ENCODE measurements at places on chromosomes 6 and 20. TPM values are rescaled to one million over a fixed set of nuclear protein-coding genes. Genes with fewer than 3 reads are reported as not detected.

DNA sequence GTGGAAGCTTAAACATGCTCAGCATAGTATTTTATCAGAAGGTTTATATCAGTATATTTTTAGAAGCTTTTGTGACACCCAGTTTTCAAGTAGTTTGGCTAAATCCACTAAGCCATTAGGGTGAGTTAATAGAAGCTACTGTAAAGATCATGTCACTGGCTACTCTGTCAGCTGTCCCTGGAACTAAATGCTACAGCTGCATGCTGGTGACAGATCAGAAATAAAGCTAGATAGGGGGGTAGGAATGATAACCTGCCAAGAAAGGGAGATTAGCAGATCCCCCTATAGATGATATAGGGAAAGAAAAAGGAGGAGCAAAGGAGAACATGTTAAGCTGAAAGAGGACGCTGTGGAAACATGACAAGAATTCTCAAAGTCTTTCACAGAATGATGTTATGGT is 363.2 kb downstream of the QKI start:
- DNase-seq = peak; percentile 65

- DNase-seq = peak; percentile 42
Observed at GRCh38 chr20:23995905-23996666, 7.5 kb upstream of the GGTLC1 start.

- no peak for DNase-seq
Observed at GRCh38 chr6:132253906-132254305, 147.4 kb downstream of the MOXD1 start.

SEL1L2 gene
- polyA plus RNA-seq = not detected

GRCh38 chr20:57451795-57452661 is 60.8 kb downstream of the RBM38 start:
- peak; percentile 58 for DNase-seq

DNA sequence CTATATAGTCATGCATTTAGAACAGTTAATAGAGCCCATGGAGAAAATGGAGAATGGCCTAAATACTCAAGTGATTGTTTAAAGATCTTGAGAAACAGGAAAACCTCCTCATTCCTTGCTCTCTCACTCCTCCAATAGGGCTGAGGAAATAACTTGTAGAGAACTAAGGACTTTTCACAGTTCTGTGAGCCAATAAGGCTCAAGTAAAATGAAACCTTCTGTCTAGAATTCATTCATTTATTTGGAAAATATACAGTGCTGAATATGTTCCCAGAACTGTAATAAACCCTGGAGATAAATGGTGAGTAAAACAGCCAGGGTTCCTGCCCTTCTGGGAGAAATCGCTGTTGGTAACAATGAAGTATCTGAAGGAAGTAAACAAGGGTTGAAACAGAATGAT is 35.3 kb downstream of the ELOVL2 start:
- DNase-seq = peak; percentile 86

SPATA25 gene
- polyA plus RNA-seq = 9.3 TPM

DNA sequence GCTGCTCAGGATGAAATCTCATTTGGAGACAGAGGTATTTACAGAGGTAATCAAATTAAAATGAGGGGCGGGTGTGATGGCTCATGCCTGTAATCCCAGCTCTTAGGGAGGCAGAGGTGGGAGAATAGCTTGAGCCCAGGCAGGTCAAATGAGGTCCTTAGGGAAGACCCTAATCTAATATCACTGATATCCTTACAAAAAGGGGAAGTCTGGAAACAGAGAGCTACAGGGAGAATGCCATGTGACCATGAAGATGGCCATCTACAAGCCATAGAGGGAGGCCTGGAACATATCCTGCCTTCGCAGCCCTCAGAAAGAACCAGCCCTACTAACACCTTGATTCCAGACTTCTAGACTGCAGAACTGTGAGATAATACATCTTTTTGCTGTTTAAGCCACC is 8.3 kb downstream of the MTCL3 start:
- no peak for DNase-seq

DNA sequence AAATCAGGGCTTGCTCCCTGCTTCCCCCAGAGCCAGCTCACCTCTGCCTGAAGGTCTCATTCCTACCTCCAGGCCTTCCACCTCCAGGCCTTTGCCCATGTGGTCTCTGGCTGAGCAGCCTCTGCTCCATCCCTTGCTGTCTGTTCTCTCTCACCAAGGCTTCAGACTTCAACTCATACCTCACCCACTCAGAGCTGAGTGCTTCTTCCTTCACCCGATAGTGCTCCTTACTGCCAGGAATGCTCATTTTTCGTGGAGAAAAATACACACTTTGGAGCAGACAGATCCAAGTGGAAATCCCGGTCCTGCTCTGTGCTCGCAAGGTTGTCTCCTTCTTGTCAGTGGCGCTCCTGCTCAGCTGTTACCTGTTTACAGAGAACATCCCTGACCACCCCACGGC is 7.0 kb upstream of the CDH22 start:
- DNase-seq = no peak

DNA sequence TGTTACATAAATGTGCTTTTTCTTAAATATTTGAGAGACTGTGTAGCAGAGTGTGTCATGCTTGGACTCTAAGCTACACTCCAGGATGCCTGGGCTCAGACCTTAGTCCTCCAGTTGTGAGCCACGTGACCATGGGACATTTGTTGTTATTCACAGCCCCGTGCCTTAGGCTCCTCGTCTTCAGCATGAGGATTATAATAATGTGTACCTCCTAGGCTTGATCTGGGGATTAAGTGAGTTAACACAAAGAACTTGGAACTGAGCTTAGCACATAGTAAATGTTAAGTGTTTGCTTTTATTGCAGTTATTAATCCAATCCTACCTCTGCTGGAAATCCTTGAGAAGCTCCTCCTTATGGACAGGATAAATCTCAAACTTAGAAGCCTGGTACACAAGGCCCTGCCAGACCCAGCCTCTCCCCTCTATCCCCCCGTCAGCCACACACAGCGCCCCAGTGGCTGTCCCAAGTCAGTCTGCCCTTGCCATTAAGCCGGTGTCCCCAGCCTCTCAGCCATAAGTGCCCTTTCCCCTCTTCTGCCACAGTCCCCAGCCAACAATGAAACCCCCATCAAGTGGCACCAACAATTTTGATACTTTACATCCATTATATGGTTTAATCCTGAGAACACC is 177.5 kb downstream of the TMEM242 start:
- DNase-seq = peak; percentile 62

DNA sequence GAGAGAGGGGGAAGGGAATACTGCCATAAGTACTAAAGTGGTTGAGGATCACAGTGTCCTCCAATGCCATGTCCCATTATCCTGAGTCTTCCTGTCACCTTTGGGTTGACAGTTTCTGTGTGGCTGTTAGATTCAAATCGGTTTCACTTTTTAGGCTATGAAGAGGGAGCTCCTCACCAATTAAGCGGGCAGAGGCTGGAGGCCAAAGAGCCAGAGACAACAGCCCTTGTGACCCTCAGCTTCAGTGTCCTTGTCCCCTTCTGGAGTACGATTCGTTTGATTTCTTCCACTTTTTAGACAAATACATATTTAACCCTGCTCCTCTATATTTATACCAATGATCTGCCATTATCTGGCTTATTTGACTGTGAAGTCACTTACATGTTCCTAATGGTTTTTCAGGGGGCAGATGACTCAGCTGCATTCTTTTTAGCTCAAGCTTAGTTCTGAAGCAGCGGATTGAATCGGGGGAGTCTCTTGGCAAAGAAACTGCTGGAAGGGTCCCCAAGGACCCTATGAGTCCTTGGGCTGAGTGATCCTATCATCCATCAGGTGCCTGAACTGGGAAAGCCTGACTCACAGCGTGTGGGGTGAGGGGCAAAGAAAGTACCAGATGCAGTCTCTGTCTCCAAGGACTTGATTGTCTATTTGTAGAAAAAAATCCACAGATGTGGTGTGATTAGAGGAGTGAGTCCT is 18.2 kb downstream of the FERMT1 start:
- DNase-seq = peak; percentile 38

DNA sequence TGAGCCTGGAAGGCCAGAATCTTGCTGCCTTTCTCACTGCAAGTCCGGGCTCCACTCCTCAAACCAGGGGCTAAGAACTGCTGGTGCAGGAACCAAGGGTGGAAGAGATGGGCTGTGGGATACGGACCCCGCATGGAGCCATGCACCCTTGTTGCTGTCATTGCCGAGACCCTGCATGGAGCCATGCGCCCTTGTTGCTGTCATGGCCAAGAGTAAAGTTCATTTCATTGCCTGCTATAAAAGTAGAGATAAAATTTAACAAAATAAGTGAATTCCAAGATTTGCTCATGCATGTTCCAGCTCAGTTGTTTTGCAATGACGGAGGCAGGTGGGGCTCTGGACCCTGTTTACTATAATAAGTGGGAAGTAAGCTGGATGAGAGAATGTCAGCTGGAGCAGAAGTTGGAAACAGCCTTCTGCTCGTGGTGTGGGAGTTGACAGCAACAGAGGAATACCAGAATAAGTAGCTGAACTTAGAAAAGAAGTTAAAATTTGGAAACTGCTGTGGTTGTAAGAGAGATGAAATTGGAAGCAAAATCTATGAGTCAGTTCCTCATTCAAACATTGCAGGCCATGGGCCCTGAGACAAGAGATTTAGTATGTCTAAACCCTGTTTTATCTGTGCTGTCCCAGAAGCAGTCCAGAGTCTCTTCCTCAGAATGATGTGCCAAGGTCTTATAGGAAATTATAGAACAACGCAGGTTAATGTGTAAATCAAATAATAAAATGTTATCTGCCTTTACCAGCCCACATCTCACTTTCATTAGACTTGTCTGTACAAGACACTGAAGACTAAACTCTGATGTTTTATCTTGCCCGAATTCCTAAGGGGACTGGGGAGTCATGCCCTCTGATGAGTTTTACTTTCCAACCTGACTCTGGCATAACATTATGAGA is 15.8 kb upstream of the THBS2 start:
- DNase-seq = peak; percentile 98

DNA sequence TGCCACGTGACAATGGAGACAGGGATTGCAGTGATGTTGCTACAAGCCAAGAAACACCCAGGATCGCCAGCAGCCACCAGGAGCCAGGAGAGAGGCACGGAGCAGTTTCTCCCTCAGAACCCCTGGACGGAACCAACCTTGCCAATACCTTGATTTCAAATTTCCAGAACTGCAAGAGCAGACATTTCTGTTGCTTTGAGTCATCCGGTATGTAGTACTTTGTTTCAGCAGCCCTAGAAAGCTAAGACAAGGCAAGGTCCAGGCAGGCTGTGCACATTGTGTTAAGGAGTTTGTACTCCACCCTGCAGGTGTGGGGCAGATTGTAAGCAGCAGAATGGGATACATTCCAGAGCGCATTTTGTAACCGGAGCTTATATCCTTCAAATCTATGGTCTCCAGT is 48.3 kb downstream of the TRERF1 start:
- peak; percentile 72 for DNase-seq

DNA sequence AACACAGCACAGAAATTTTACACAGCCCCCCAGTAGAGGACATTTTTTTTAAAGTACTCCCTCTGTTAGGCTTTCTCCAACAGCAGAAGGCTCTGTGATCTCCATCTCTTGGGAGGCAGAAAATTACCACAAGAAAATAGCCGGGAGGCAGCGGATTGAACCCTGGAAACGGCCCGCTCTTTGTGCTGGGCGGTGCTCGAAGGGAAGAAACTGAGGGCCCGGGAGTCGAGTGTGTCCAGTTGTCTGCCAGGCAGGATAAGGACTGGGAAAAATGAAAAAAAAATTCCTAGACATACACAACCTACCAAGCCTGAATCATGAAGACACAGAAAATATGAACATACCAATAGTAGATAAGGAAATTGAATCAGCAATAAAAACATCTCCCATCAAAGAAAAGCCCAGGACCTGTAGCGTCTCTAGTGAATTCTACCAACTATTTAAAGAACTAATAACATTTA is 31.5 kb downstream of the POM121L2 start:
- no peak for DNase-seq

Measured in muscle of leg (tissue), 16 donors.